Stimulated activated CD4-positive, alpha-beta T cell treated with anti-CD3 and anti-CD28 coated beads, Interleukin-1b, Interleukin-23, amount 100 ng/mL, for 1 hour (primary cell): ENCODE measurements at places on chromosomes 5 and 9.

GRCh38 chr9:69674716-69675438, 2.7 kb upstream of the APBA1 start:
- no peak for DNase-seq

DNA sequence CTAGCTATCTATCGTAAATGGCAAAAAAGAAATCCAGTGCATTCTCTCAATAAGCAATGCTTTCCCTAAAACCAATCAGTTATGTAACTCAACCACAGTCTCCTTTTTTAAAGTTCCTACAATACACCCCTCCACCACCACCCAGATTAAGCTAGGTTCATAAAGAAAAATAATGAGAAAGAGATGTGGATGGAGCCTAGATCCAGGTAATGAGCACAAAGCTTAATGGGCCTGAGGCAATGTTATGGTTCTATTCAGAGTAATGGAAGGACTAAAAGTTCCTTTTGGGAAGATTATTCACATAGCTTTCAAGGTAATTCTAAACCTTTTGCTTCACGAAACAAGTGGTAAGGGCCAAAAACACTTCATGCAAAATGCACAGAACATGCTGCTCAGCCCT, 113.5 kb downstream of the MPDZ start:
- DNase-seq: no peak

DNA sequence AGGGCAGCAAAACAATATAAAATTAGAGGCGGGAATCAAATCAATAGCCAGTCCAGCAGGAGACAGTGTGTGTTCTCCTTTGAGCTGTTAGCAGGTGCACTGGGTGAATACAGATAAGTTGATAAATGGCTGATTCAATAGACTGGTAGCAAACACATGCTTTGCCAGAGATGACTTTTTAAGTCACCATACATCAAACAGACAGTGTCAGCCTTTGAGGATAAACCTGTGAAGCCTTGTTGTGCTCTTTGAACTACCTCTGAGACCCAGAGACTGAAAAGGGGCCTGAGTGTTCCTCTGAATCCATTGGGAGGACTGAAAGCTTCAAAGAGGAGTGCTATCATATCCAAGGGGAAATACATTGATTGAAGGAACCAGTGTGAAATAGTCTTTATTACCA, 301.9 kb downstream of the RASEF start:
- DNase-seq: no peak

GRCh38 chr5:109630093-109630492, 59.6 kb upstream of the MAN2A1 start:
- DNase-seq: no peak

- DNase-seq: no peak
Measured at GRCh38 chr5:109866051-109866450, 176.3 kb downstream of the MAN2A1 start.

- DNase-seq: no peak
Measured at GRCh38 chr9:129354498-129354897, 176.4 kb upstream of the IER5L start.

DNA sequence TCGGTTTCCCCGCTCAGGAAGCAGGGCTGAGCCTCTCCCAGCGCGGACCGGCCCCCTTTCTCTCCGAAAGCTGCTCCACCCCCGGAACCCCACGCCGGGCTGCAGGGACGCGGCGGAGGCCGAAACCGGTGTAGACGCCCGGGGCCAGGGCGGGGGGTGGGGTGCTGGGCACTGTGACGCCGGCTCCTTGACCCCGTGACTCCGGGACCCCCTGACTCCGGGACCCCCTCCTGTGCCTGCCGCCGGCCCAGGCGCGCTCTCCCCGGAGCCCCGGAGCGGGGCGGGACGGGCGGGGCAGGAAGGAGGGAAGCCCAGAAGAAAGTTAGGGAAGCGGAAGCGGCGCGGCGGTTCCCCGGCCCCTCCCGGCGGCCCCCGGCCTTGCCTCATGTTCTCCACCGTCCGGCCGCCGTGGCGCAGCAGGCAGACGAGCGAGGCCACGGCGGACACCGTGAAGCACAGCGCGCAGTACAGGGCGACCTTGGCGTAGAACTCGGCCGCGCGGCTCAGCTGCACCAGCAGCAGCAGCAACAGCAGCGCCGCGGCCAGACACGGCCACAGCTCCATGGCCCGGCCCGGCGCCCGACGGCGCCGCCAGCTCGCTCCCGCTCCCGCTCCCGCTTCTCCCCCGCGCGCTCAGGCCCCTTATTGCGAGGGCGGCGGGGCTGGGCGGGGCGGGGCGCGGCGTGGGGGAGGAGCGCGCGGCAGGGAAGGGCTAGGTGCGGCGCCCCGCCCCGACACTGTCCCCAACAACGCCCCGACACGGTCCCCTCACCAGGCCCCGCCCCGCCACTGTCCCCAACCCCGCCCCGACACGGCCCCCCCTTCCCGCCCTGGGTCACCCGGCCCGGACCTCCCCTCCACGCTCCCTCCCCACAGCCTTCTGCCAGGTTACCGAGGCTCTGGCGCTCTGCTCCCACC, at the start of gene AGPAT2:
Gene AGPAT2 (minus strand): TSS at position 664 of the 918 bp plus-strand sequence. CDS start 100 bp downstream, at position 564.
- DNase-seq: no peak

- no peak for DNase-seq
Measured at GRCh38 chr9:77597057-77597456, 51.1 kb downstream of the GNA14 start.

DNA sequence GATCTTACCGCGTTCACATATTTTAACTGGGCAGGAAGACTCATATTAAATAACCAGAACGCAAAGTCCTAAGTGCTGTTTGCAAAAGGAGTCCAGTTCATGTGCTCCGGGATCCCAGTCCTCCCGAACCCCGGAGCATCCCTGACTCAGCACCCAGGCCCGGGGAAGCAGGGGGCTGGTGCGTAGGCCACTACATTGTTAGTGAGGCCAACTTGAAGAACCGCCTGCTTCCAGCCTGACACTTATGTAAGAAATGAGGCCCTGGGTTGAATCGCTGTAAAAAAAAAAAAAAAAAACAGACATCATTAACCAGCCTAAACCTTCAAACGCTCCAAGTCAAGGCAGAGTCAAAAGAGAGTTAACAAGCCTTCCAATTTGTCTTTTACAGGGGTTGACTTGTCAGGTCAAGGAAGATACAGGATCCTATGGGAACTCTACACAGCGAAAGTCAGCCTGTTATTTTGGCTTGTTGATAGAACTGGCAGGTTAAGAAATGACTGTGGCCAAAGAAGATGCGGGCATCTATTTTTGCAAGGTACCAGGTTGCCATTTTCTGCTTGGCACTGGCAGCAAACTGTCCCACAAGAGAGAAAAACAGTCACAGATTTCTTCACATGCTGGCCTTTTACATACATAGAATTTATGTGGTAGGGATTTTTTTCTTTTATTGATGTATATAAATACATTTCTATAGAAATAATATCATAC, 93.3 kb downstream of the ACTL7B start:
- DNase-seq: no peak

- no peak for DNase-seq
Measured at GRCh38 chr5:132505641-132506040, 15.1 kb upstream of the IRF1 start.

DNA sequence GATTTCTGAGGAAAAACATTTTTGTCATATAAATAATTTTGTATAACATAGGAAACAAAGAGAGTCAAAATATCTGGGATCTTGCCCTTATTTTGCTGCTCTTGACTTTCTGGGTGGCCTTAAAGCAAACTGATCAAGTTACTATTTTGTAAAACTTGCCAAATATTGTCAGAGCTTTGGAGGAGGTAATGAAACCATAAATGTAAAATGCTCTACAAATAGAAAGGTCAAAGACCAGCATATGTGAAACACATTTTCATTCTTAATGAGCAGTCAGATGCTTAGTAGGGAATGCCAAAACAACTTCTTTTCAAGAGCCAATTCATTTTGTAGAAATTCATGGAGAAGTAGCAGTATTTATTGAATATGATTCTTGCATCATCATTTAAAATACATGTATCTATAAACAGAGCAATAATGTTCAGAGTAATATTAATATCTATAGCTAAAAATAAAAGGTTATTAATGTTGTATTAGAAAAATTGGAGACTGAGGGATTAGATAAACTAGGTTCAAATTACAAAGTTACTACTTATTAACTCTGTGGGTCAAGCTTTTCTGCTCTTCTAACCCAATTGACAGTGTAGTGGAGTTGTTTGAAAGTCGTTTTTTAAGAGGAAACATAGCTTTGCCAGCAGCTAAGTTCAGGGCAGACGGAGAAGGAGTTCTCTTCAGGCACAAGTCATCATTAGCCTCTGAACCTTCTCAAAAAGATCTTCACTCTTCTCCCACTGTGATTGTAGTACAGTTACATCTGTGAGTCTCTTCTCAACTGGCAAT, 2053.1 kb downstream of the EFNA5 start:
- no peak for DNase-seq

GRCh38 chr5:75992753-75993152, 90.4 kb upstream of the SV2C start:
- no peak for DNase-seq

- DNase-seq: no peak
Measured at GRCh38 chr5:56108246-56108645, 113.5 kb upstream of the IL6ST start.

- DNase-seq: no peak
Measured at GRCh38 chr5:78364005-78364404, 3.6 kb downstream of the SCAMP1 start.

DNA sequence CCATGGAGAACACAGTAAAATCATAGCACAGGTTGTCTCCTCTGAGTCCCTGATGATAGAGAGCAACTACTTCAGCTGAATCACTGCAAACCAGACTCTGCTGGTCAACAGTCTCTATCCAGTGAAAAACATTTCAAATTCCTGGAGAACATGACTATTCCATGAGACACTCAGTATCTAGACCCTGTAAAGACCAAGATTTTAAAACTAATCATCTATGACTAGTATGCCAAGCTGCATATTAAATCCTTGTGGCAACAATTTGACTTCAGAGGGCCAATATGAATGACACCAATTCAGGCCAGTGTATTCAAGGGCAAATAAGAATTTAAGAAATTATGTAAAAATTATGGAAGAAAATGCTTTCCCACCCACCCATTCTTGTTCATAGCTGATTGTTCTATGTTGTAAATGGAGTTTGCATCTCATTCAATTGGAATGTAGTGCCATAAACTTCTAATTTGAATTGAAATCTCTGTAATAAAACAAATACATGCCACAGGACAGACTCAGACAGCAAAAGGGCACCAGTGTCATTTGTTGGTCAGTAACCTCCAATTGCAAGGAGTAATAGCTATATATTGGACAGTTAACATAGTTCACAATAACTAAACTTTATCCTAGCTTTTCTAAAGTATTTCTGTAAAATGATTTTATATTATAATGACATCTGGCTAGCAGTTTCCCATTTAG, 80.1 kb upstream of the LPAR1 start:
- no peak for DNase-seq

DNA sequence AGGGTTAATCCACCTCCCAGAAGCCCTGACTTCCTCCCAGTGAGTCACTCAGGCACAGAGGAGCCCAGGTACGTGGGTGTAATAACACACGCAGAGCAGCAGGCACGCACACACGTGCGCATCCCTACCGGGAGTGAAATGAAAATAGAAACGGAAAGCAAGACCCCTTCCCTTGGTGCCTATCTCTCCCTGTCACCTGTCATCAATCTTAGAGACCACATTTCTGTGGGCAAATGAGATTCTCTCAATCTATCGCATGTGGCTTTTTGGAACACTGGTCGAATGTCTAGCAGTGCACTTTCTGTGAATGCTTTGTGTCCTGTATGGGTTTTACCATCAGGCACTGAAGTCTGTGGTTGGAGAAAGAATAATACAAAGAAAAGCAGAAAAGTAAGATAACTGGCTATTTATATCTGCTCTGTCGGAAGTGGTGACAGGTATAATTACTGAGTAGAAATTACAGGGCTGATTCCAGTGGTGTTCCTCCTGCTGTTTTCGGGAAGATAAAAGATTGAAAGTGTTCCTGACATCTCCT, 137.7 kb upstream of the GRIA1 start:
- DNase-seq: no peak

- no peak for DNase-seq
Measured at GRCh38 chr5:9428272-9428671, 117.6 kb downstream of the SEMA5A start.

DNA sequence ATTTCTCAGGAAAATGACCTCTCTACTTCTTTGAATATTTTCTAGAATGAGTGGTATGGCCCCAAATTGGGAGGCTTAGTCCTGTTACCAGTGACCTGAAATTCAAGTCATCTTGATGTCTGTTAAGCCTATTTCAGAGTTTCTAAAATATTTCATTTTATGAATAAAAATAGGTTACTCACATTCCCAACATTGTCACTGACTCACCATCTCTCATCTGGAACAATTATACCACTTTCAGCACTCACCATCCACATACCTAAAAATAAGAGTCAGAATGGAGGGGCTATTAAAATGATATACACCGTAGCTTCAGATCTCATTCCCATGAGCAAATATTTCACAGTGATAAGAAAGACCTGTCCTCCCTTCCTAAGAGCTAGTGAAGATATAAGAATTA, 71.8 kb downstream of the KIAA1958 start:
- no peak for DNase-seq

- DNase-seq: no peak
Measured at GRCh38 chr5:27854243-27854852, 816.0 kb upstream of the CDH9 start.
